Liver (tissue), 10 donors: ENCODE measurements at places on chromosomes 13 and 19. TPM values are rescaled to one million over a fixed set of nuclear protein-coding genes. Genes with fewer than 3 reads are reported as not detected.

The ILF3 gene
- 85.1 TPM for total RNA-seq

The MAMSTR gene
- 0.08 TPM for total RNA-seq

The SWSAP1 gene
- 0.98 TPM for total RNA-seq

The POSTN gene
- total RNA-seq: 1.1 TPM

The POLD1 gene
- total RNA-seq: 57.1 TPM

The PLEKHF1 gene
- total RNA-seq: 15.1 TPM

The CEACAM8 gene
- not detected for total RNA-seq

The CYSLTR2 gene
- 0.37 TPM for total RNA-seq

The RGCC gene
- total RNA-seq: 96.7 TPM

The ZNF382 gene
- 3.8 TPM for total RNA-seq

The ZNF714 gene
- total RNA-seq: 0.75 TPM

The FSD1 gene
- 0.92 TPM for total RNA-seq

The CEACAM6 gene
- total RNA-seq: 0.08 TPM

The THSD8 gene
- 0.33 TPM for total RNA-seq

The CEACAM4 gene
- 0.84 TPM for total RNA-seq

- H3K27ac ChIP-seq: peak overlapping the region; percentile 98
- no peak for DNase-seq
- H3K27me3 ChIP-seq: no peaks in the 10 kb centered on the region
- peaks cover 38% of the 10 kb centered on the region for H3K4me1 ChIP-seq
- H3K4me3 ChIP-seq: peak overlapping the region; percentile 78
These were observed 1.6 kb downstream of the HPN start for GRCh38 chr19:35042954-35043604.

DNA sequence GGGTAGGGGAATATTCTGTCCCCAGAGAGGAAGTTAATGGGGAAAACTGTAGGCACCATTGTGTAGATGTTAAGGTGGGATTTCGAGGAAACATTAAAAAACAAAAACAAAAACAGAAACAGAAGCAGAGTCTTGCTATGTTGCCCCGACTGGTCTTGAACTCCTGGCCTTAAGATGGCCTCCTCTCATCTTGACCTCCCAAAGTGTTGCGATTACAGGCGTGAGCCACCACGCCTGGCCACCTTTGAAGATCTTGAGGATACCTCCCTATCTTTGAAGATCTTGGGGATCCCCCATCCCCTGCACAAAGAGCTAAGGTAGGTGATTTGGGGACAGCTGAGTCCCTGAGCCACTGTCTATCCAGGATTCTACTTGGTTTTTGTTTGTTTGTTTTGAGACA, 553 bp upstream of the ICAM3 start:
- peaks cover 23% of the 10 kb centered on the region for H3K4me1 ChIP-seq
- no peak overlapping the region for H3K4me3 ChIP-seq
- H3K36me3 ChIP-seq: no peaks in the 10 kb centered on the region
- DNase-seq: no peak
- no peaks in the 10 kb centered on the region for H3K27me3 ChIP-seq

GRCh38 chr13:43484432-43485225, 302.1 kb downstream of the ENOX1 start:
- no peak overlapping the region for H3K4me3 ChIP-seq
- no peak for DNase-seq
- H3K36me3 ChIP-seq: no peaks in the 10 kb centered on the region
- no peaks in the 10 kb centered on the region for H3K27me3 ChIP-seq
- H3K27ac ChIP-seq: no peak overlapping the region

- H3K27ac ChIP-seq: no peak overlapping the region
- no peak for DNase-seq
- no peaks in the 10 kb centered on the region for H3K36me3 ChIP-seq
- no peak overlapping the region for H3K4me3 ChIP-seq
- H3K27me3 ChIP-seq: no peaks in the 10 kb centered on the region
These were observed 50.9 kb upstream of the C13orf46 start for GRCh38 chr13:114024603-114025404.

GRCh38 chr13:77898097-77898496, 20.5 kb downstream of the EDNRB start:
- H3K4me1 ChIP-seq: no peaks in the 10 kb centered on the region
- no peak overlapping the region for H3K27ac ChIP-seq
- H3K27me3 ChIP-seq: no peaks in the 10 kb centered on the region
- H3K36me3 ChIP-seq: no peaks in the 10 kb centered on the region
- DNase-seq: no peak

GRCh38 chr19:35124098-35125060, 8.8 kb downstream of the FXYD3 start:
- peak overlapping the region; percentile 93 for H3K4me3 ChIP-seq
- H3K27ac ChIP-seq: peak overlapping the region; percentile 83
- H3K36me3 ChIP-seq: no peaks in the 10 kb centered on the region
- peak; percentile 88 for DNase-seq
- H3K4me1 ChIP-seq: peaks cover 15% of the 10 kb centered on the region
- H3K27me3 ChIP-seq: no peaks in the 10 kb centered on the region

- no peaks in the 10 kb centered on the region for H3K4me1 ChIP-seq
- no peaks in the 10 kb centered on the region for H3K36me3 ChIP-seq
- H3K4me3 ChIP-seq: no peak overlapping the region
These were observed 173.1 kb upstream of the SOX1 start for GRCh38 chr13:111893607-111894443.

- H3K4me1 ChIP-seq: no peaks in the 10 kb centered on the region
- no peak overlapping the region for H3K4me3 ChIP-seq
- no peaks in the 10 kb centered on the region for H3K27me3 ChIP-seq
- no peak overlapping the region for H3K27ac ChIP-seq
- peaks cover 16% of the 10 kb centered on the region for H3K36me3 ChIP-seq
These were observed 10.5 kb downstream of the ZNF112 start for GRCh38 chr19:44345959-44346358.

GRCh38 chr13:92346046-92346445, 880.6 kb upstream of the GPC6 start:
- no peaks in the 10 kb centered on the region for H3K4me1 ChIP-seq
- H3K36me3 ChIP-seq: no peaks in the 10 kb centered on the region
- no peak overlapping the region for H3K4me3 ChIP-seq
- H3K27me3 ChIP-seq: no peaks in the 10 kb centered on the region
- no peak for DNase-seq
- no peak overlapping the region for H3K27ac ChIP-seq

DNA sequence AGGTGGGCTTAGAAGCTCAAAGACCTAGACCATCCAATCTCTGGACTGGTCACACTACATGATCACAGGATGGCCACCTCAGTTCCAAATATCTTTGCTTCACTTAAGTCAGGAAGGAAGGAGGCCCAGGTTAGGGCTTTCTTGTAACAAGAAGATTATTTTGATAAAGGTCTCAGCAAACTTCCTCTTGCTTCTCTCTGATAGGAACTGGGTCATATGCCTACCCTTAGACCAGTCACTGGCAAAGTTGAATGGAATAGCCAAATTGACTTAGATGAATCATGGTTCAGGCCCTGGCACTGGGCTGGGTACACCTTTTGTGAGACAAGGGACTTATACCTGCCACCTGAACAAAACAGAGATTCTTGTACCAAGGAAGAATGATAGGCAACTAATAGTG, 11.0 kb downstream of the FRY start:
- no peaks in the 10 kb centered on the region for H3K36me3 ChIP-seq
- no peak overlapping the region for H3K27ac ChIP-seq
- H3K4me3 ChIP-seq: no peak overlapping the region
- no peak for DNase-seq
- peaks cover 38% of the 10 kb centered on the region for H3K4me1 ChIP-seq

GRCh38 chr19:40974633-40975037, 16.4 kb upstream of the CYP2B6 start:
- DNase-seq: peak; percentile 74
- H3K4me1 ChIP-seq: no peaks in the 10 kb centered on the region
- no peak overlapping the region for H3K27ac ChIP-seq

GRCh38 chr19:10219678-10220077, 11.5 kb downstream of the S1PR2 start:
- H3K4me3 ChIP-seq: no peak overlapping the region
- H3K27ac ChIP-seq: no peak overlapping the region
- DNase-seq: no peak
- peaks cover 2% of the 10 kb centered on the region for H3K36me3 ChIP-seq
- H3K27me3 ChIP-seq: no peaks in the 10 kb centered on the region
- no peaks in the 10 kb centered on the region for H3K4me1 ChIP-seq

DNA sequence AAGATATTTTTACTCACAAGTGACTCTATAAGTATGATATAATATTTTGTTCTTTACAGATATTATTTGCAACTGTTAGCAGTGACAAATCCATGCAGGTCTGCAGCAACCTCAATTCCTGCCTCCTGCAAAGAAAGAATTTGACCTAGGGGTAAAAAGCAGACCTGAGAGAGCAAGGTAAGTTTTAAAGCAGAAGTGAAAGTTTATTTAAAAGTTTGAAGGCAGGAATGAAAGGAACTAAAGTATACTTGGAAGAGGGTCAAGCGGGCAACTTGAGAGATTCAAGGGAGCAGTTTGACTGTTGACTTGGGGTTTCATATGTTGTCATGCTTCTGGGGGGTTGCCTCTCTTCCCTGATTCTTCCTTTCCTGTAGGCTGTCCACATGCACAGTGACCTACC, 520.1 kb upstream of the PCDH20 start:
- no peak overlapping the region for H3K27ac ChIP-seq
- DNase-seq: no peak
- H3K4me3 ChIP-seq: no peak overlapping the region
- no peaks in the 10 kb centered on the region for H3K4me1 ChIP-seq
- H3K27me3 ChIP-seq: no peaks in the 10 kb centered on the region

DNA sequence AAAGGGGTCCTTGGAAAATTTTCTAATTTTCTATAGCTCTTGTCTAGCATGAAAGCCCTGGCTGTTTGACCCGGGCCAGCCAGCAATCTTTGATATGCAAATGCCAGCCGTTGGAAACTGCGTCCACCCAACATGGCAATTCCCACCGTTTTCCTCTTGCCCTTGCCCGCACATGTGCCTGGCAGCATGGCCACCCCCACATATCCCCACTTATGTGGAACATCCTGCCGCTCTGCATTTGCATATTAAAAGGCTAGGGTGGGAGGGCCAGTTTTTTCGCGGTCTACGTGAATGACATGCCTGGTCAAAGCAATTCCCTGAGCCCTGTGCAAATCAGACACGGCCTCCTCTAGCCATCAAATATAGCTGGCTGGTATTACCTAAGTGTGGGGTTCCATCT, 110.3 kb upstream of the TDRD3 start:
- DNase-seq: no peak
- no peaks in the 10 kb centered on the region for H3K36me3 ChIP-seq
- H3K27me3 ChIP-seq: peaks cover 2% of the 10 kb centered on the region
- no peak overlapping the region for H3K27ac ChIP-seq

GRCh38 chr19:35090506-35091214, 25.0 kb upstream of the FXYD3 start:
- peaks cover 28% of the 10 kb centered on the region for H3K4me1 ChIP-seq
- H3K4me3 ChIP-seq: peak overlapping the region; percentile 39
- peak overlapping the region; percentile 80 for H3K27ac ChIP-seq
- H3K27me3 ChIP-seq: no peaks in the 10 kb centered on the region

DNA sequence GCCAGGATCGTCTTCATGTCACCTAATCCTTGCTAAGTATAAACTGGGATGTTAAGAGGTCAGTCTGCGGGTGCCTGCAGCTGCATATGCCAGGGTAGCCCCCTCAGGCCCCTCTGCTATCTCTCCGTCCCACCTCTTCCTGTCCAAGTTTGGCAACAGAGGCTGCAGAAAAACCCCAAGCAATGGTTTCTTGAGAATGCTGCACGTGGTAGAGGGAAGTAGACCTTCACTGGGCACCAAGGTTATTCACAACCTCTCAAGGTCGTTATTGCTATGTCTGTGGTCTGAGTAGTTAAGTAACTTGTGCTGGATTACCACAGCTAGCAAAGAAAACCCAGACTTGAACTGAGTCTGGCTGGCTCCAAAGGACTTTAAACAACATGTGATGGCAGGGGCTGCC, 77.9 kb upstream of the XPO4 start:
- H3K27me3 ChIP-seq: no peaks in the 10 kb centered on the region
- H3K27ac ChIP-seq: no peak overlapping the region
- H3K4me3 ChIP-seq: no peak overlapping the region
- H3K36me3 ChIP-seq: peaks cover 49% of the 10 kb centered on the region
- no peak for DNase-seq

DNA sequence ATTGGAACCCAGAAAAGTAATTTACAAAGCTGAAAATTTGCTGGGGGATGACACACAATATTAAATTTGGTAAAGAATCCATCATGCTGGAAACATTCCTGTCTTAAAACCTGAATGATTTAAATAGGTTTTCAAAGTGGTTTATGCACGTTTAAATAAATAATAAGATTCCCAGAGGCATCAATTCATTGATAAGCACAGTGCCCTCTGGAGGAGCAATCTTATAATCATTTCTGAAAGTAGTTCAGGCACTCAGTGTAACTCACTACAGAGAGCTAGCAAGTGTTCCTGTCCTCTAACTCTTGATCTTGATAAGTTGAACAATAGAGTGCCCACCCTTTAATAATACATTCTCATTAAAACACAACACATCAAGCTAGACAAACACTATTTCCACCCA, 43.5 kb upstream of the SHISA2 start:
- H3K4me3 ChIP-seq: no peak overlapping the region
- H3K27me3 ChIP-seq: no peaks in the 10 kb centered on the region
- no peaks in the 10 kb centered on the region for H3K4me1 ChIP-seq

- no peaks in the 10 kb centered on the region for H3K4me1 ChIP-seq
- H3K27me3 ChIP-seq: no peaks in the 10 kb centered on the region
- H3K4me3 ChIP-seq: no peak overlapping the region
- no peaks in the 10 kb centered on the region for H3K36me3 ChIP-seq
- no peak overlapping the region for H3K27ac ChIP-seq
These were observed 160.3 kb downstream of the KCTD12 start for GRCh38 chr13:76725896-76726295.

GRCh38 chr13:27421101-27421871, 3.1 kb upstream of the GTF3A start:
- H3K36me3 ChIP-seq: no peaks in the 10 kb centered on the region
- no peak overlapping the region for H3K27ac ChIP-seq
- peaks cover 1% of the 10 kb centered on the region for H3K4me1 ChIP-seq
- no peaks in the 10 kb centered on the region for H3K27me3 ChIP-seq
- no peak overlapping the region for H3K4me3 ChIP-seq

DNA sequence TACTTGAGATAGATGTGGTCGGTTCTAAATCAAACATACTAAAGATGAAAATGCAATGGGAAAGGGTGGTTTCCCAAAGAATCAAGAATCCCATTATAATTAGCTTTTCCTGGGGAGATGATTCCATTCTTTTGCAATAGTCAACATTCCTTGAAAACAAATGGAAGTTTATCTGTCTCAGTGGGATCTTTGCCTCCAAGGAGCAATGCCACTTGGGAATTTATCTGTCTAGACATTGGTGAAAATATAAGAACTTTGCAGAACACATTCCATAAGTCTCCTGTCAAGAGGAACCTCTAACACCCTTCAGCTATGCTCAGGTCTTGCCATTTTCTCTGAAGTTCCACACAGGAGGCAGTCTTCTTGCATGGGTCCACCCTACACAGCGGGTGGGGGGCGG, 152.5 kb downstream of the KCTD12 start:
- H3K27ac ChIP-seq: no peak overlapping the region
- no peak overlapping the region for H3K4me3 ChIP-seq
- no peaks in the 10 kb centered on the region for H3K4me1 ChIP-seq
- no peaks in the 10 kb centered on the region for H3K36me3 ChIP-seq
- no peaks in the 10 kb centered on the region for H3K27me3 ChIP-seq

- H3K27ac ChIP-seq: no peak overlapping the region
- H3K36me3 ChIP-seq: no peaks in the 10 kb centered on the region
- peaks cover 6% of the 10 kb centered on the region for H3K4me1 ChIP-seq
- peaks cover 4% of the 10 kb centered on the region for H3K27me3 ChIP-seq
- no peak for DNase-seq
These were observed 8.2 kb upstream of the BBC3 start for GRCh38 chr19:47239152-47239551.

- H3K4me1 ChIP-seq: no peaks in the 10 kb centered on the region
- no peaks in the 10 kb centered on the region for H3K27me3 ChIP-seq
- H3K36me3 ChIP-seq: no peaks in the 10 kb centered on the region
- no peak for DNase-seq
These were observed 66.7 kb upstream of the MIR17HG start for GRCh38 chr13:91280801-91281200.
